ENCODE measurements at places on chromosomes 5 and 9.
A peak's percentile ranks its signal among the peaks of the same experiment; 100 is the strongest.

GRCh38 chr5:77329664-77330430 lies 119.4 kb downstream of the PDE8B start:
- DNase-seq, result no peak

DNA sequence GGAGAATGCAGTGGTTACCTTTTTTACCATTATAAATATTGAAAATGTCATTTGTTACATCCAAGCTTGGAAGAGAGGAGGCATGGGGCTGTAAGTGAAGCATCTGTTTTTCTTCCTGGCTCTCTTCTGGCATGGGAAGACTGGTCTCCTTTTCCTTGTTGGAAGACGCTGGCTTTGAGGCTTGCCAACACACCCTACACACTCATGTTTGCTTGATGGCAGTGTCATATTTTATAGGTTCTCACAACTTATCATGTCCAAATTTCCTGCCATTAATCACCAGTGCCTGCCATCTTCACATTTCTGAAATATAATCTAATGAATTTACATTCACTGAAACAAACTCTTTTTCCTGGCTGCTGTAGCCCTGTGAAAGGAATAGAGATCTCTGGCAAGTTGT lies 252.9 kb downstream of the MAN2A1 start:
- DNase-seq, result no peak

- no peak for DNase-seq
These were observed 48.6 kb upstream of the TLE1 start for GRCh38 chr9:81737871-81738507.

DNA sequence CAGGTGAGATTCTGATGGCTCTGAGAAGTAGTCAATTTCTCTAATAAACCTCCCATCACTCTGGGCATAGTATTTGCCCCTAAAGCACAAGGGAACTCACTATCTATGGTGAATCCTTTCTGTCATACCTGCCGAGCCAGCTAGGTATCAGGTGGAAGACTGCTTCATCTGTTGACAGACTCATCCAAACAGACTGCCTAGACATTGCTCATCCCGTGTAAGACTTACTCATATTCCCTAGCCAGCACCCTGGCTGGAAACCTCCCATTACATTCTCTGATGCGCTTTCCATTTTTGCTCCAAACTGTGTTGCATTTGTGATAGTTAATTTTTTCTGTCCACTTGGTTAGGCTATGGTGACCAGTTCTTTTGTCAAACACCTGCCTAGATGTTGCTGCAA lies 595.9 kb downstream of the DNAH5 start:
- no peak for DNase-seq

DNA sequence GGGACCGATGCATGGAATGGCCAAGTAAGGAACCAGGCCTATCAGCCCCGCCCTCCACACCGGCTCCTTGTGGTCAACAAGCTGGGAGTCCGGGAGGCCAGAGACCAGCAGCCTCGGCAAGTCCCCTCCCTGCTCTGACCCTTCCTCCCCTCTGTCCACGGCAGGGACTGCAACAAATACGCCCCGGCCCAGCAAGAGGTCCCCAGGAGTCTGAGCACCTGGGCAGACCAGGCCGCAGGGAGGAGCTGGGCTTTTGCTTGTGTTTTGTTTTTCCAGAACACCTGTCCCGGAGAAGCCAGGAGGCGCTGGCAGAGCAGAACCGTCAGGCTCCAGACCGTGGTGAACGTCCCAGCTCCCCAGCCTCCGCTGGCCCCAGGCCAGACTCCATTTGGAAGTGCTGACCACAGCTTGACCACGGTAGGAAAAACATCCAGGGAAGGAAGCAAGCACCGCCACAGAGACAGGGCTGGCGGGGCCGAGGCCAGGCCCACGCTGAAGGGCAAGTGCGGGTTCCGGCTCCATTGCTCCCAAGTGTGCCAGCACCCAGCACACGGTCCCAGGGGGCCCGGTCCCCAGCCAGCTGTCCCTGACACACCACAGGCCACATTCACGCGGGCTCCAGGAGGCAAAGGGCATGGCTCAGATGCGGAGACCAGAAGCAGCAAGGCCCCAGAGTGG lies 56.7 kb downstream of the VAV2 start:
- DNase-seq, result no peak

DNA sequence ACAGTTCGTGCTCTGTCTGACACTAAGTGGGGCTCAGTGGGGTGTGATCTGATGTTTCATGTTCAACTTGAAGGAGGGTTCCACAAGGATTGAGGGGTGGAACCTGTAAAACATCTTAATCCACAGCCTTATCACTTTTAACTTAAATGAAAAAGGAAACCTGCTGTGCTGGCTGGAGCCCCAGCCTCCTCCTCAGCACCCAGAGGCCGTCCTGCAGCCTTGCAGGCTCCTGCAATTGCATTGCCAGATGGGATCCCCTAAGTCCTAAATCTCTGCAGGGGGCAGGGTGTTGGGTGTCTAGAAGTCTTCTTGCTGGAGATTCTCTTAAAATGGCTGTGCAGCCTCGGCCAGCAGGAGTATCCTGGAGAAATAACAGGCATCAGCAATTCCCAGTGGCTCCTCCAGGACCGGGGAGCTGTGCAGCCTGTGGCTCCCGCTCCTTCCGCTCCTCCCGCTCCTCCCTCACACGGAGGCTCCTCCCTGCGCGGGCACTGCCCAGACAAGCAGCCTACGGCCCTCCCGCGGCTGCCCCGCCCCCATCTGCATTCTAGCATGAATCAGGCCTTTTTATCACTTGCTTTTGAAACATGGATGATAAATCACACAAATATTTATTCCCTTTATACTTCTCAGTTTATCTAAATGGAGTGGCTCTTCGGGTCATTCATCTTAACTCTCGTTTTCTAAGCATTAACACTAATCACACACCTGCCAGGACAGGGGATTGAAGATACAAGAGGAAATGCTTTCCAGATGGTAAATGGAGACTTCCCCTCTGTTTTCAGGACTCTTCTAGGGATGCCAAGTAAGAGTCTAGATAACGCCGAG lies 131.0 kb downstream of the ADAMTS16 start:
- DNase-seq, result no peak

GRCh38 chr5:154118385-154118784 lies 72.1 kb upstream of the GALNT10 start:
- DNase-seq, result no peak

DNA sequence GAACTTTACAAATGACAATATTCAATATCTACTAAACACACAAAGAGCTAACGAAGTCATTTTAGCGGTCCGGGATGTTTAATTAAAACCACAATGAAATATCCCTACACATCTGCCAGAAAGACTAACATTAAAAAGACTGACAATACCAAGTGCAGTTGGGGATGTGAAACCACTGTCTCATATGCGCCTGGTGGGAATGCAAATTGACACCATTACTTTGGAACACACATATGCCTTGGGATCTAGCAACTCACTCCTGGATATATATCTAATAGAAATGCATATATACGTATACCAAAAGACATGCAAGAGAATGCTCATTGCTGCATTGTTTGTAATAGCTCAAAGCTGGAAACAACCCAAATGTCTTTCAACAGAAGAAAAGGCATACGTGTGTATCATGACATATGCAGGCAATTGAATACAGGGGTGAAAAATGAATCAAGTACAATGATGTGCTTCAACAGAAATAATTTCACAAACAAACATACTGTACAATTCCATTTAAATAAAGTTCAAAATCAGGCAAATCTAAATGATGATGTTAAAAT lies 153.3 kb downstream of the CARTPT start:
- no peak for DNase-seq

- no peak for DNase-seq
These were observed 22.5 kb downstream of the HSPB3 start for GRCh38 chr5:54477941-54478478.

DNA sequence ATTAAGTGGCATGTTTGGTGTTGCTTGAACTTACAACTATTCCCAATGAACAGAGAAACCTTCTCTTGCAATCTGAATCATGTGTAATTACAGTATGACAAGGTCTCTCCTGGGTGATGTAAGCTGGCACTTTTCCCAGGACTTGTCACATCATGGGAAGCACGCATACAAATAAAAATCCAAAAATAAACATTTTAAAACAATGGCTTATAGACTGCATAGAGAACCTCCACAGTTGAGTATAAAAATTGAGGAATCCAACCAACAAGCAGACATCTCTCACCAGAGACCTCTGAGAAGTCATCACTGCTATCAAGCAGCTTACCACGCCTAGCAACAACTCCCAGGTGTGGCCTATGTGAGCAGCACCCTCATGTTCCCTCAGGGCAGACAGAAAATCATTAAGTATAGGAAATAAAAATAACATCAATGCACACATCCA lies 3.9 kb downstream of the MLLT3 start:
- DNase-seq, result no peak

GRCh38 chr5:144742361-144742760 lies 571.7 kb downstream of the KCTD16 start:
- no peak for DNase-seq

- no peak for DNase-seq
These were observed 399.5 kb downstream of the SPOCK1 start for GRCh38 chr5:137099651-137100050.

DNA sequence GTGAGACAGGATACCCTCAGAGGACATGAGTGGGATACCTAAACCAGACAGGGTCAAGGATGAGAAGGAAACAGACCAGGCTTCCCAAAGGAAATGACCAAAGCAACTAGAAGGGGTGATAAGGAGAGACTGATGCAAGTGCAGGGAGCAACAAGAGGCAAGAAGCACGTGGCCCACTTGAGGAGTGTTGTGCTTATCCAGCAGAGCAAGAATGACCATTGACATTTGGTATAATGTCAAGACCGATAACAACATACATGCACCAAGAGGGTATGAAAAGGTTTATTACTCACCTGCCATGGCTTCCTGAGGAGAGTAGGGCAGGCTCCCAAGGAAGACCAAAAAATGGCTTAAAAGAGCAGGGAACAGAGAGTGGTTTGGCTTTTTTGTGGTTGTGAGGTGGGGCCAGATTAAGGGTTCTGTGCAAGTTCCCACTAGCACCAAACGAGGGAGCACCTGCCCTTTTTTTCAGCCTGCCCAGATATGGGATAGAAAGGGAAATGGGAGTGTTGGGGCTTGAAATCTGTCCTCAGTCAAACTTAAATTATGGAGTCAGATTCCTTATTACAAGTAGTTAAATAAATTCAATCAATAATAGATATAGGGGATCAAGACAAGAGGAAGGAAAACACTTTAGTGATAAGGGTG lies 513.6 kb downstream of the RASEF start:
- DNase-seq, result no peak

DNA sequence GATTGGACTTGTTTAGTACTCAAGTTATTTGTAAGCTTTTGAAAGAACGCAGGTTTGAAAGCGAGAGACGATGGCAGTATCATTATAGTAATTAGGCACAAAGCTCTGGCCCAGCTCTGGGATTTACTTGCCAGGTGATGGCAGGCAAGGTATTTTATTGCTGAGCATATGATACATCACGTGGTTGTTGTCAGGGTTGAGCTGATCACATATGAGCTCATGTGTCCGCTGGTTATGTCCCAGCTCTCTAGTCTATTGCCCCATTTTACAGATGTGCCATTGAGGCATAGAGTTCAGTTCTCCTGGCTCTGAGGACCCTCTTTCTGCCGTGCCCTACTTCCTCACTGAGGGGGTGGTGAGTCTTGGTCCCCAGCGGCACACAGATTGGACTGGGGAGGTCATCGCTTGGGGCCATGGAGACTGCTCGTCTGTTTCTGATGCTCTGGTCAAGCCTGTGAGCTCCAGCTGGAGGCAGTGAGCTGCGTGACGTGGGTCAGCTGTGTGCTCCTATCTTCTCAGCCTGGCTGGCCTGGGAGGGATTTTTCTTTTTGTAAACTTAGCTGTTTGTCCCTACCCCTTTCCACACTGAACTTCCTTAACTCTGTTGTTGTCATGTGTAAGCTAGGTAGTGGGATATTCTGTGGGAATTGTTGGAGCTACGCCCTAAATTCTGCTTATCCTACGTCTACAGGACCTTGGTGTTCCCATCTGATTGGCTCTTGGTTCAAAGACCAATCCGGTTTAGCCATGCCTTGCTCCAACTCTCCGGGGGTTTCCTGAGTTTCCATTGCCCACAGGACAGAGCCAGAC lies 2.2 kb downstream of the NXNL2 start:
- DNase-seq, result no peak

DNA sequence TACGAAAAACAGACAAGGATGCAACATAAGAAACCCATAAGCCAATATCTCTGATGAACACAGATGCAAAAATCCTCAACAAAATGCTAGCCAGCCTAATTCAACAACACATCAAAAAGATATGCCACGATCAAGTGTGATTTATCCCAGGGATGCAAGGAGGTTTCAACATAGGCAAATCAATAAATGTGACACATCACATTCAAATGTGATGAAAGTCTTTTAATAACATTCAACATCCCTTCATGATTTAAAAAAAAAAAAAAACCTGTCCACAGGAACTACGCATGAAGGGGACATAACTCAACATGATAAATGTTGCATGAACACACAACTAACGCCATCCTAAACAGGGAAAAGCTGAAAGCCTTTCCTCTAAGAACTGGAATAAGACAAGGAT lies 102.2 kb downstream of the PLPP1 start:
- no peak for DNase-seq

DNA sequence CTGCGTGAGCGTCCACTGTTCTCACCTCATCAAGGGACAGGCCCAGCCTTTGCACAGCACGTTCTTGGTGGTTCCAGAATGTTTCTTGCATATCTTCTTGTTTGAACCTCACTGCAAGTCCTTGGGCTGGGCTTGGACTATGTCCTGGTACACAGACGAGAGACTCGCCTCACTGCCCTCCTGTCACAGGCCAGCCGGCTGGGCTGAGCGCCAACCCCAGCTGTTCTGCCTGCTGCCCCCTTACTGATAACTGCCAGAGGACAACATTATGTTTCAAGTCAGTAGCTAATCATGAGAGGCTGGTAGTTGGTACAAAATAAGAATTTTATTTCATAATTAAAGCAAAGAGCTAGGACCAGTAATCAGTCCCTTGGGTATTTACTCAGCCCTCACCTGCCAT lies 52.8 kb upstream of the LRRTM2 start:
- DNase-seq, result no peak

DNA sequence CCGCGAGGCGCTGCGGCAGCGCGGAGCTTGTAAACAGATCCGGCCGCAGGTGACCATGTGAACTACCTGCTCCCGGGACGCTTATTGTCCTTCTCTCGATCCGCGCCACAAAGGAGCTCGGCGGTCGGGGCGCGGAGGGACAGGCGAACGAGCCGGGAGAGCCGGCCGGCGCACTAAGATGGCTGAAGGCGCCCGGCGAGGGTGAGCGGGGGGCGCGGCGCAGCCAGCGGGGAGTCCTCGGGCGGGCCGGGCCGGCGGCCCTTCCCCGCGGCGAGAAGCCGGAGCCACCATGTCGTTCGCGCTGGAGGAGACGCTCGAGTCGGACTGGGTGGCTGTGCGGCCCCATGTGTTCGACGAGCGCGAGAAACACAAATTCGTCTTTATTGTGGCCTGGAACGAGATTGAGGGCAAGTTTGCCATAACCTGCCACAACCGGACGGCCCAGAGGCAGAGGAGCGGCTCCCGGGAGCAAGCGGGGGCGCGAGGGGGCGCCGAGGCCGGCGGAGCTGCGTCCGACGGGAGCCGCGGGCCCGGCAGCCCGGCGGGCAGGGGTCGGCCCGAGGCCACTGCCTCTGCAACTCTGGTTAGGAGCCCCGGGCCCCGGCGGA lies 535 bp downstream of the JMY start:
- DNase-seq, result peak; percentile 34

DNA sequence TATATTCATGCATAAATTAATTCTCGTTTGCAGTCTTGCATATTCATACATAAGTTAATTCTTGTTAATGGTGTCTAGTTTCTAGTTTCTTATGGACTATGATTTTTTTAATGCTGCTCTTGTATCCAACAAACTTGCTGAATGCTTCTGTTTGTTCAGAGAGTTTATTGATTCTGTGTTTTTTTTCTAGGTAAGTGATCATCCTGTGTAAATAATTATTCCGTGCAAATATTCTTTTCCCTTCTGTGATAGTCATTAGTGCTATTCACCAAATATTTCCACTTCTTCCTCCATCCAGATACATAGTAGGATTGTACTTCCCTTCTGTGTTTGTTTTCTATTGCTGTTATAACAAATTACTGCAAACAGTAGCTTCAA lies 35.8 kb upstream of the SHISAL2B start:
- no peak for DNase-seq
